ENCODE measurements at places on chromosomes 13 and 19.

DNA sequence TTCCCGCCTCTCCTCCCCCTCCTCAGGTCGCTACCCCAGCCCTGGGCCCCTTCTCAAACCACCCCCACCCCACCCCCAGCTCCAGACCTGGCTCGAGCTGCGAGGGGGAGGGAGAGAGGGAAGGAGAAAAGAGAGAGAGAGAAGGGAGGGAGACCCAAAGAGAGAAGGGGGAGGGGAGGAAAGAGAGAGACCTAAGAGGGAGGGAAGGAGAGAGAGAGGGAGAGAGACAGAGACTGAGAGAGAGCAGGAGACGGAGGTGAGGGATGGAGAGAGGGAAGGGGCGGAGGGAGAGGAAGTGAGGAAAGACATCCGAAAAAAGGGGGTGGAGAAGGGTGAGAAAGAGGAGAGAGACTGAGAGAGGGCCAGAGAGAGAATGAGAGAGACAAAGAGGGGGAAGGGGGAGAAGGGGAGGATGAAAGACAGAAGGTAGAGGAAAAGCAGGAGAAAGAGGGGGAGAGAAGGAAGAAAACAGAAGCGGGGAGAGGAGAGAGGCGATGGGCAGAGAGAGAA, 2.0 kb upstream of the SPACA6 start:
- DNase-seq: no peak

- no peak for DNase-seq
These were observed 110.5 kb downstream of the COG6 start for GRCh38 chr13:39765801-39766463.

GRCh38 chr13:32390048-32390447, 37.9 kb downstream of the N4BP2L1 start:
- DNase-seq: no peak

DNA sequence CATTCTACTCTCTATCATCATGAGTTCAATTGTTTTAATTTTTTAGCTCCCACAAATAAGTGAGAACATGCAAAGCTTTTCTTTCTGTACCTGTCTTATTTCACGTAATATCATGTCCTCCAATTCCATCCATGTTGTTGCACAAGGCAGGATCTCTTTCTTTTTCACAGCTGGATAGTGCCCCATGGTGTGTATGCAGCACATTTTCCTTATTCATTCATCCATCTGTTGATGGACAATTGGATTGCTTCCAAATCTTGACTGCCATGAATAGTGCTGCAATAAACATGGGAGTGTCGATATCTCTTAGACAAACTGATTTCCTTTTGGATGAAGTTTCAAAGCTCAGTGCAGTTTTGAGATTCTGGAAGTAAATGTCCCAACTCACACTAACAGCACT, 326.9 kb downstream of the FGF9 start:
- no peak for DNase-seq

- DNase-seq: no peak
These were observed 1.5 kb upstream of the EHD2 start for GRCh38 chr19:47711652-47712242.

GRCh38 chr19:35905178-35905727, 2.8 kb downstream of the TYROBP start:
- DNase-seq: no peak

- DNase-seq: no peak
These were observed 7.2 kb downstream of the WDR18 start for GRCh38 chr19:991174-991931.
